ENCODE measurements at places on chromosomes 5 and 9.

DNA sequence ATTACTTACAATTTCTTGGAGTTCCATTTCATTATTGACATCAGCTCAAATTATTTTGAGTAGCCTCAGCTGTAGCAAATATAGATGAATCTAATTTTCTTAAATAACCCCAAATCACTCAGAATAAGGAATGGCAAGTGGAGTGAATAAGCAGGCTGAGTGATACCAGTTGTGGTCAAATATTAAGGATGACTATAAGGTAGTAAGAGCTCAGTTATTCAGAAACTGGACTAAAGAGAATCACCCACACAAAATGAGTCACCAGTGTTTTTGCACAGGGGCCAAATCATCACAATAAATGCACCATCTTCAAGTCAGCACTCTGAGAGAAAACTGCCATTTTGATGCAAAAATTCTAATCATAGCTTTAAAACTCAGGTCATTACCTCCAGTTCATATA, 128.9 kb upstream of the TARS1 start:
- no peak for DNase-seq

DNA sequence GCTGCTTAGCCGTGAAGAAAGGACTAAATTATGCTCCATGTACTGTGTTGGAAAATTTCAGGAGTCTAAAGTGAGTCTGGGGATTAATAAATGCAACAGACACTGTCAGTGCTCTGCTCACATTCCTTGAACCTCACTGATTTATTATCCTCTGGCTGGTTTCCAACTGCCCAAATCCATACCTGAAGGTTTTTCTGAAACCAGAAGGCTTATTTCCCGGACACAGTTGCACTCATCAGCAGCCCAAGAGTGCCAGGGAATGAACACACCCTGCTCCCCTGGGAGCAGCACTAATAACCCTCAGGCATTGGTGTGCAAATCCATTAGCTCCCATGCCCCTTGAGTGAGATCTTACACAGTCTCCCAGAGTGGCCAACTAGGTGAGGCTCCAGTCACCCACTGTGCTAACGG, 38.7 kb downstream of the F2R start:
- DNase-seq, result no peak

DNA sequence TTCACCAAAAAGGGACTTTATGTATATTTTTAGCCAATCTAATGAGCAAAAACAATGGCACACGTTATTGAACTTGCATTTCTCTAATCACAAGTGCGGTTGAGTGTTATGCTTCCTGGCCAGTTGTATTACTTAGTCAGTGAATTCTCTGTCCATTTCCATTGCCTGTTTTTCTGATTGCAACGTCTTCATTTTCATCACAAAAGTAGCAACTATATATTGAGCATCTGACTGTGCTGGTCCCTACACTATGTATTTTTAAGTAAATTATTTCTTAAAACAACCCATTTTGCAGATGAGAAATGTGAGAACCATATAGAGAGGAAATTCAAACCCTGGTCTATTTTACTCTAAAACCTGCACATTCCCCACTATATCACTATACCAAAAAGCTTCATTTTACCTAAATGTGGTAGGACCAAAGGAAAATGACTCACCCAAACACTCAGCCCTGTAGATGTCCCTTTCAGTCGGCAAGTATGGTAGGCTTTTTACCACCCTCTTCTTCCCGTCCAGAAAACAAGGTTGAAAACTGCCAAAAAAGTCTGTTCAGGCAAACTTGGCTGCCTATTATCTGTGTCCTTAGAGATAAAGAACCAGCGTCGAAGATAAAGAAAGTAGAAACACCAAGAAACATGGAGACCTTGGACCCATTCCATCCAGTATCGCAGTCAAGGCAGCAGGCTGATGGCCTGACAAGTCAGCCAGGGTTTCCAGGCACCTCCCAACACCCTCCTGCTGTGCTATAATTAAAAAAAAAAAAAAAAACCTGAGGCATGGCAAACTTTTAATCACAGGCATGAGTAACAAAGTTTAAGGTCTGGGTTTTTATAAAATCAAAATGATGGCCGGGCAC, 18.8 kb upstream of the FAM13B start:
- no peak for DNase-seq

DNA sequence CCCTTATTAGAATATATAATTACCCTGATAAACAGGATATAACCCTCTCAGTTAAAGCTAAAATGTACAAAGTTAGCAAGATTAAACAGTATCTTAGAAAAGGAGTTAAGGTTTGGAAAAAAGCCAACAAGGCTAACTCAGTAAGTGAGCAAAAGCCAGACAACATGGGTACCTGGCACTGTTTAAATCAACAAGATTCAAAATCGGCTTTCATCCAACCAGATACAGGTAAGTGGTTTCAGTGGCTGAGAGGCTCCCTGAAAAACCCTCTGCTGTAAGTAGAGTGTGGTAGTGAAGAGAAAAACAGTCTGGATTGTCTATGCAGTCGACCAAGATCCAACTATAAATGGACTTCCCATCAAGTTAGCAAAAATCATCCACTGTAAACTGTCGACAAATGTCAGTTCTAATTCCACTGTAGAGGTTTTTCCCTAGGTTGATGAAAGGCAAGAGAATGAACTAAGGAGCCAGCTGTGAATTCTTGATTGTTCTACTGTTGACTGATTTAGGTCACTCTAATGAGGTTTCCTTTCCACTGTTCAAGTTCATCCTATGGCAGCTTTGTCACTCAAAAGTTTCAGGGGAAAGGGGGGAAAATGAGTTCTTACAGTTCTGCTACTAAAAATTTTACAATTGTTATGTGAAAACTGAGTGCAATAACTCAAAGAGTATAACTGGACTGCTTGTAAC, 27.3 kb downstream of the ETF1 start:
- DNase-seq, result peak; percentile 92

DNA sequence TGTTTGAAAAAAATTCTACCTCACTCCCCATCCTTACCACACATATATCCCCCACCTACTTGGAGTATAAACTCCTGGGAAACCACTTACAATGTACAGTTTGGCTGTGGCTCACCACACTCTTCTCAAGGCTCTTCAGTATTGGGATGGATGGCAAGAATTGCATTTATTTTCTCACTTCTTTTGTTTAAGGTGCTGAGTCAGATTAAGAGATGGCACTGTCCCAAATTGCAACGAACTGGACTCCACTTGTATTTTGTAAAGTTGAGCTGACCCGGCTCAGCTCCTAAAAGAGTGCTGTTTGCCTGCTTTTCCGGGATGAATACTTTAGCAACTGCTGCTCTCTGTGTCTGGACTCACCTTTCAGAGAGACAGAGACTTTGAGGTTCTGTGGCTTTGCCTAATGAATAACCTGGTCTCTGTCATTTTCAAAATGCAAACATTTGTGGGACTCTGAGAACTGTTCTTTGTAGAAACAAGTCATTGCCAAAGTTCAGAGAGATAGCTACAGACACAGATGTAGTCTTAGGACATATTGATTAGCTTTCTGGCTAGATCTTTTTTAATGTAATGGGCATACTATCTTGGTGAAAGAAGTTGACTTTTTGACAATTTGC, 42.2 kb downstream of the PPP2R2B start:
- DNase-seq, result no peak

DNA sequence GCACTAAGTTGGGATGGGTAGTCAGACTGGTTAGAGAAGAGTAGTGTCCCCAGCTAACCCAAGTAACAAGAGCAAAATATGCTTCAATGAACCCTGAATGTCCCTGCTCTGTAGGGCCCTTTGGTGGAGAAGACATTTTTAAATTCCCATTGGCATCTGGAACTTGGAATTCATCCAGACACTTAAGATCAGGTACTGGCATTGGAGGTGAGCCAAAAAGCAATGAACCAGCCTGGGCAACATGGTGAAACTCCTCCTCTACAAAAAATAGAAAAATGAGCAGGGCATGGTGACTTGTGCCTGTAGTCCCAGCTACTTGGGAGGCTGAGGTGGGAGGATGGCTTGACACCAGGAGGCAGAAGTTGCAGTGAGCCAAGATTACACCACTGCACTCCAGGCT, 58.9 kb upstream of the ZNF618 start:
- no peak for DNase-seq

- no peak for DNase-seq
Observed at GRCh38 chr5:94682814-94683520, 64.5 kb downstream of the SLF1 start.

DNA sequence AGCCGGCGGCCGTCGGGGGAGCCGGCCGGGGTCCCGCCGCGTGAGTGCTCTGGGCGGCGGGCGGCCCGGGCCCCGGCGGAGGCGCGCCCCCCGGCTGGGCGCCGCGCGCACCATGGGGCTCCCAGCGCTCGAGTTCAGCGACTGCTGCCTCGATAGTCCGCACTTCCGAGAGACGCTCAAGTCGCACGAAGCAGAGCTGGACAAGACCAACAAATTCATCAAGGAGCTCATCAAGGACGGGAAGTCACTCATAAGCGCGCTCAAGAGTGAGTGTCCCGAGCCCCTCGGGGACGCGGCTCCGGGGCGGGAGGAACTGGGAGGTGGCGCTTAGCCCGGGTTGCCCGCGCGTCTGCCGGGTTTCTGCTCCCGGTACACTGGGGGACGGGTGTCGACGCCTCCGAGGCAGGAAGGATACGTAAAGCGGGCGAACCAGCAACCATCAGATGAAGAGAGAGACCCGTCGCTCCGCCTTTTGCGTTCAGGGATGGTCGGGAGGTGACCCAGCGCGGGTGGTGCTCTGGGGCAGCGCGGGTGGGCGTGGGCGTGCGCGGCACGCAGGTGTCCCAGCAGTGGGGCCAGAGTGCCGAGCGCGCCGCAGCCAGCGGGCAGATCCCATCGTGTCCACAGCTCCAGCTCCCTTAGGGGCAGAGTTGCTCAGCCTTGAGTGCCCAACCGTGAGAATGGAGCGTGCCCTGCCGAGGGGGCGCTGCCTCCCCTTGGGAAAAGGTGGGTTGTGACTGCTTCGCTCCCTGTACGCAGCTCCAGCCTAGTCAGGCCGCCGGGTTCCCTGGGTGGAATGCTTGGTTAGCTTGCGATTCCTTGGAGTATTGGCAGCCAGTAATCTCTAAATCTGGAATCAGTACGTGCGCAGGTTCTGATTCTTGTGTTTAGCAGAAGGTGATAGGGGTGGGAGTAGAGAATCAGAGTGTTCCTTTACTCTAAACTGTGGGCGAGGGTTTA, 753 bp downstream of the ARHGAP26 start:
- DNase-seq, result peak; percentile 89

DNA sequence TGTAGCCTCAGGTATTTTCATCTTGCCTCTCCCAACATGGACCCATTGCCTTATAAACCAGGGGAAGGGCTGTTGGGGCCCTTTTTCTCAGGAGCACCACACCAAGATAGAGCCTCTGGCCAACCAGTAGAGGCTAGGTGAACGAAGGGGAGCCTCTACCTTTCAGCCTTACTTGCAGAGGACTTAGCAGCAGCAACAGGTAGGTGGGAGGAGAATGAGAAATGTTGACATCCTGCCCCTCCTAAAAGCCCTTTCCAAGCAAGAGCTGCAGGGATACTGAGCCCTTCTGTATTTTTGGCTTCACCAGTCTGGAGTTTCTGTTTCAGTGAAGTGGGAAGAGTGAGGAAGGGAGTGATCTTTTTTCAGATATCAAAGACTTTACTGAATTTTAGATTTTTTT, 77.4 kb downstream of the MTREX start:
- DNase-seq, result no peak

DNA sequence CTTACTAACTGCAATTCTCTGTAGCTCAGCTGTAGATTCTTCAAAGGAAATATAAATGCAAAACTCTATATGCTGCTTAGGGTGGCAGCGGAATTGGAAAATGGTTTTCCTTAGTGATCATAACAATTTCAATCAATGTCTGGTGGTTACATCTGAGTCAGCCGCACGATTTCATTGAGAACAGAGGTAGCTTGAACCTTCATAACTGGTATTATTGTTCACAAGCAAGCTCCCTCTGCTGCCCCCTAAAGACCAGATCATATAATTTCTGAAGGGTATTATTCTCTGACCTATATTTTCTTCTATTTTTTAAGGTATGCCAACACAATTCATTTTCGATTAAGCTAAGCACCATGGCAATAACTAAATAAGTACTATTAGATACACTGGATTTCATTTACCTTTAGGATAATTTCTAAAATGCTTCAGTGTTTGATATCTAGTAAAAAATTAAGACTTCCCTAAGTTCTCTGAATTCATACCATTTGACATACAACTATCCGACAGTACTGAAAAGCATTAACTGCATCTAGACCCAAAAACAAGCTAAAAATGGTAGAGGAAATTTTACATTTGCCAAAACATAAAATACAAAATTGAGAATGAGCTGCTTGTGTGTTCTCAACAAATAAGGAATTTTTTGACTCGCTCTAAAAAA, 181.1 kb upstream of the SPEF2 start:
- peak; percentile 52 for DNase-seq

- DNase-seq, result no peak
Observed at GRCh38 chr5:149257889-149258705, 13.6 kb upstream of the AFAP1L1 start.

DNA sequence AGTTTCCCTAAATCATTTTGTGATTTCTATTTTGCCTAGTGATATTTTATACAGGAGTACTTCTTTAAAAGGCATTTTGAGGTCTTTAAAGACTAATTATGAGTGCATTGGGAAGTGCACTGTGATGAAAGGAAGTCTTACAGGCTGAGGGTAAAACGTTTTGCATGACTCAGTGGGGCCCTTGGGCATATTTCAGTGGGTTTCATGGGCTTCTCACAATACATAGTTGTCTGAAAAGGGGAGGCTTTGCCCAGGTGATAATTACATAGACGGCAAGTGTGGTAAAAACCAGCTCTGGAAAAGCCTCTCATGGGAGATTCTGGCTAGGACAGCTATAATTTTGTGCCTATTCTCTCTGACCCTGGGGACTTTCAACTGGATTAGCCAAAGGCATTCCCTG, 387.2 kb downstream of the ARHGEF28 start:
- DNase-seq, result no peak

- peak; percentile 88 for DNase-seq
Observed at GRCh38 chr5:142779163-142779840, 9.1 kb downstream of the ARHGAP26 start.

DNA sequence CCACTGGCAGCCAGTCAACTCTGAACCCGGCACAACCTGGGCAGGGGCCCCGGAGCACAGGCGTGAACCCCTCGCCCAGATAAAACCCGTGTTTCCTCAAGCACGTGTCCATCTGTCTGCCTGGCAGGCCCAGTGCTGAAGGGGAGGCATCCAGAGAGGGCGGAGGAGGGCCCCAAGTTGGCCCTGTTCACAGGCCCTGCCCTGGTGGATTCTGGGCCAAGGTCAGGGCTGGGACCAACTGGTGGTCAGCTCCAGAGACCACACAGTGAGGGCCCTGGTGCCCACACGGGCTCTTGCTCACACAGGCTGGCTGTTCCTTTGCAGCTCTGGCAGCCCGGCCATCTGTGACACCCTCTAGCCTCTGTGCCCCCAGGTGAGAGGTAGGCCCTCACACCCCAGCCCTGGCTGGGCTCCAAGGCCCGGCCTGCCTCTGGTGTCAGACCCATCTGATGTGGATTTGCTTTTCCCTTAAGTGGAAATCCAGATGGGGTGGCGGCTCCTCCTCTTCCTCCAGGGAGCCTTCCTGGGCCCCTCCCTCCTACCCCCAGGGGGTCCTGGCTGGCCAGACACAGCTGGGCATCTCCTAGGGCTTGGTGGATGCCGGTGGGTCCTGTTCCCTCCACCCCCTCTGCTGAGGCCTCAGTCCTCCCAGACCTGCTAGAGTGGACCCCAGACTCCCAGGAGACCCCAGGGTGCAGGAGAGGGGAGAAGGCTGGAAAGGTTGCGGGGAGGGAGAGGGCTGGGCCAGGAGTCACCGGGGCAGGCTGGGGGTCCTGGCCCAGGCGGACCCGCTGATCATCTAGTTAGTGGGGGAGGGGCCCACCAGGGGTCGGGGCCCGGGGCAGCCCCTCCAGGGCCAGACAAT, 525 bp upstream of the STPG3 start:
- DNase-seq, result no peak
